AG09309 (cell line): ENCODE measurements at places on chromosomes 11 and 22.

DNA sequence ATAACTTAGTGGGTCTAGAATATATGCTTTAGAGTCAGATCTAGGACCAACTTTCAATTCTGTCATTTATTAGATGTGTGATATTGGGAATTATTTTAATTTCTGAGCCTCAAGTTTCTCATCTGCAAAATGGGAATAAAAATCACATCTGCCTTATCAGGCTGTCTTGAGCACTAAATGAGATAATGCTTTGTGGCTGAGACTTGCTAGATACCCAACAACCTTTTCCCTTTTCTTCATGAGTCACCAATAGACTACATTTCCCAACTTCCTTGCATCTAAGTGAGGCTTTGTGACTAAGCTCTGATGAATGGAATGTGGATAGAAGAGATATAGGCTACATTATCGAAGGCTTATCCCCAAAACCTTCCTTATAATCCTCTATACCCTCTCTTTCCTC is 220.7 kb upstream of the SESN3 start:
- peak; percentile 14 for DNase-seq

- peak; percentile 52 for DNase-seq
Observed at GRCh38 chr11:70244698-70245097, 25.8 kb upstream of the PPFIA1 start.

DNA sequence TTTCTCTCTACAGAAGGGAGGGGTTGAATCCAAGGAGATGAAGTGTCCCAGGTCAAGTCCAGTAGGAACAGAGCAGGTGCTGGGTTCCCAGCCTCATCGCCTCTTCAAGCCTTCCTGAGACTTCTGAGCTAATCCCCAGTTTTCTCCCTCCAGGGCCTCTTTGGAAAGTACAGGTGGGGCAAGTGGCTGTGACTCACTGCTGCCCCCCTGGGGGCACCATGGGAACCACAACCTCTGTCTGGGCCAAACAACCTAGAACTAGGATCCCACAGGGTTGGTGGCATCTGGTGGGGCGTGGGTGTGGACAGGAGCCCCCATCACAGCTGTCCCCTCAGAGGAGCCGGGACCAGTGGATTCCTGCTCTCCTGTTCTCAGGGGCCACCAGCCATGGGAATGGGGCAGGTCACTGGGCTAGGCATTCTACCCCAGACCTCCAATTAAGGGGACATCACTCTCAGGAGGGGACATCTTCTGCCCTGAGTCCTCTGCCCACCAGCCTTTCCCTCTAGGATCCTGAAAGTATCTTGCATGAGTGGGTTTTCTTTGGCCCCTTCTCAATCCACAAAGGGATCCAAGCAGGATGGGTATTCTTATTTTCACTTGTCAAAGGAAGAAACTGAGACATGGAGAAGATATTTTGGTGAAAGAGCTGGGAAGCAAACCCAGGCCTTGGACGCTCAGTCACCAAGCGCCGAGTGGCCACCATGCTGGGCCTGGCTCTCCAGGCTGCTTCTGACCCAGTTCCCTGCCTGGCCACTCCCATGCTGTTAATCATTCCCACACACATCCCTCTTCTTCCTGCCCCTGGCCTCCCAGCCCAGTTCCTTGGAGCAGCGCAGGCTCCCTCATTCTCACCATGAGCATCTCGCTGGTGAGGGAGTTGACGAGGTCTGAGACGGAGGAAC is 23.8 kb downstream of the LRRC10B start:
- DNase-seq, result no peak

DNA sequence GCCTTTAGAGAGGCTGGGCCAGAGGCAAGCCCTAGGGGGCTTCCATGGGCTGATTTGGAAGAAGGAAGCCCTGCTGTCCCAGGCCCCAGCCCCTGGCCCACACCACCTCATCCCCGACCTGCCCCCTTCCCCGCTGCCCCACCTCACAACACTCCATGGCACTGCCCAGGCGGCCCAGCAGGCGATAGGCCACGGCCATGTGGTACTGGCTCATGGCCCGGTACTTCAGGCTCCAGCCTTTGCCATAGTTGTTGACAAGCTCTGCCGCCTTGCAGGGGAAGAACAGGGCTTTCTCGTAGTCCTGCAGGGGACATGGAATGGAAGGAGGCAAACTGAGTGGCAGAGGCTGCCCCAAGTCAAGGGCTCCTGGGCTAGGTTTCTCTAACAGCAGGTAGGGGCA is 6.4 kb downstream of the RAPSN start:
- DNase-seq, result no peak

DNA sequence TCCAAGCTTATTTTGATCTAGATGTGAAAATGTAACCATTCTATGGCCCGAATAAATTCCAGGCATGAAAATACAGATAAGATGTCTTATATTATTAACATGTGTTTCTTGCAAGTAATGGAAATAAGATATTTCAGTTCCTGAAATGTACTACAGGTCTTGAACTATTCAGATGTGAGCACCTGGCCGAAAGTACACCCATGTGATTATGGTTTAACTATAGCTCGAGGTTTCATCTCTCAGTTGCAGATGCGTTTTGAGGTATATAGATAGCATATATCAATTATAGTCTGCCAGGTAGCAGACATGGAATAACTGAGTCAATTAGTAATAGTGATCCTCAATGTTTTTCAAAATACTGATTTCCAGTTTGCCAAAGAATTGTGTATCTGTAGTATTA is 68.3 kb downstream of the DDIAS start:
- DNase-seq, result no peak

DNA sequence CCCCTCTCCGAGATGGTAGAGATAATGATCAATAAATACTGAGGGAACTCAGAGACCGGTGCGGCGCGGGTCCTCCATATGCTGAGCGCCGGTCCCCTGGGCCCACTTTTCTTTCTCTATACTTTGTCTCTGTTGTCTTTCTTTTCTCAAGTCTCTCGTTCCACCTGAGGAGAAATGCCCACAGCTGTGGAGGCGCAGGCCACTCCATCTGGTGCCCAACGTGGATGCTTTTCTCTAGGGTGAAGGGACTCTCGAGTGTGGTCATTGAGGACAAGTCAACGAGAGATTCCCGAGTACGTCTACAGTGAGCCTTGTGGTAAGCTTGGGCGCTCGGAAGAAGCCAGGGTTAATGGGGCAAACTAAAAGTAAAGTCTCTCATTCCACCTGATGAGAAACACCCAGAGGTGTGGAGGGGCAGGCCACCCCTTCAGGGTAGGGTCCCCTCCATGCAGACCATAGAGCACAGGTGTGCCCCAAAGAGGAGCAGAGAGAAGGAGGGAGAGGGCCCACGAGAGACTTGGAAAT is 43.2 kb downstream of the IGLL1 start:
- DNase-seq, result no peak

- DNase-seq, result no peak
Observed at GRCh38 chr22:20531404-20532201, 24.2 kb downstream of the MED15 start.

DNA sequence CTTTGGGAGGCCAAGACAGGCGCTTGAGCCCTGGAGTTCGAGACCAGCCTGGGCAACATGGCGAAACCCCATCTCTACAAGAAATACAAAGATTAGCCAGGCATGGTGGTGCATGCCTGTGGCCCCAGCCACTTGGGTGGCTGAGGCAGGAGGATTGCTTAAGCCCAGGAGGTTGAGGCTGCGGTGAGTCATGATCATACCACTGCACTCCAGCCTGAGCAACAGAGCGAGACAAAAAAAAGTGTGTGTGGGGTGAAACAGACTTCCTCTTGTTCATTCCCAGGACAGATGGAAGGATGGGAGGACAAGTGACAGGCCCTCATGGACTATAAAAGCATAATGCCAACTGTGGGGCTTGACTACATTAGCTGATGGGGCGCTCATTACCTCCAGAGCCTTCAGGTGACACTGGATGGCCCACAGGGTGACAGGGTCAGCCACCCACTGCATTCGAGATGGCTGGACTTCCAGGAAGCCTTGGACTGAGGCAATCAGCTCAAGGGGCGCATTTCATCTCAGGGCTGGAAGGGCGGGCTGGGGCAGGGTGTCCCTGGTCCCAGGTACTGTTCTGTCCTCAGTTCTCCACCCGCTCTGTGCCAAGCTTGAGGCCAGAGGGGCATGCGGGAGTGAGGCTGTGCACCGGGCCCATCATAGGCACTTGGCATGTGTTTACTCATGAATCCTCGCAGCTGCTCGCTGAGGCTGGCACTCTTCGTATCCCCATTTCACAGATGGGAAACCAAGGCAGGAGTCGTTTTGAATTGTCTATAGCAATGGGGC is 12.5 kb downstream of the NPTXR start:
- no peak for DNase-seq

- no peak for DNase-seq
Observed at GRCh38 chr11:848380-848931, 5.8 kb downstream of the TSPAN4 start.

- no peak for DNase-seq
Observed at GRCh38 chr11:22161489-22161888, 31.4 kb upstream of the ANO5 start.

- DNase-seq, result peak; percentile 91
Observed at GRCh38 chr11:95068549-95068948, 1.8 kb downstream of the SRSF8 start.

DNA sequence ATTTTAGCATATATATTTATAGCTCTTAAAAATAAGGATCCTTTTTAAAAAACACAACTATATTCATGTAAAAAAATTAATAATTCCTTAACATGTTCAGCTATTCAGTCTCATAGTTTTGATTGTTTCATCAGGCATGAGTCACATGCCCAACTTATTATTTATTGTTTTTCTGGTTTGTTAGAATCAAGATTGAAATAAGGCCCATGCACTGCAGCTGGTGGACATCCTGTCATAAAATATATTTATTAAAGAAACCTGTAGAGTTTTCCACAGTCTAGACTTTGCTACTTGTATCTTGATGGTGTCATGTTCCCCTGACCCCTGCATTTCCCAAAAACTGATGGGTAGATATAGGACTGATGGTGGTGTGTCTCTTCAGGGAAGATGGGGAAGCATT is 77.4 kb downstream of the PARVA start:
- DNase-seq, result no peak

- DNase-seq, result no peak
Observed at GRCh38 chr11:109708184-109708583, 286.2 kb downstream of the C11orf87 start.

- DNase-seq, result no peak
Observed at GRCh38 chr11:122434786-122435185, 220.7 kb upstream of the UBASH3B start.

- no peak for DNase-seq
Observed at GRCh38 chr22:26642465-26643417, 14.6 kb upstream of the MIAT start.

DNA sequence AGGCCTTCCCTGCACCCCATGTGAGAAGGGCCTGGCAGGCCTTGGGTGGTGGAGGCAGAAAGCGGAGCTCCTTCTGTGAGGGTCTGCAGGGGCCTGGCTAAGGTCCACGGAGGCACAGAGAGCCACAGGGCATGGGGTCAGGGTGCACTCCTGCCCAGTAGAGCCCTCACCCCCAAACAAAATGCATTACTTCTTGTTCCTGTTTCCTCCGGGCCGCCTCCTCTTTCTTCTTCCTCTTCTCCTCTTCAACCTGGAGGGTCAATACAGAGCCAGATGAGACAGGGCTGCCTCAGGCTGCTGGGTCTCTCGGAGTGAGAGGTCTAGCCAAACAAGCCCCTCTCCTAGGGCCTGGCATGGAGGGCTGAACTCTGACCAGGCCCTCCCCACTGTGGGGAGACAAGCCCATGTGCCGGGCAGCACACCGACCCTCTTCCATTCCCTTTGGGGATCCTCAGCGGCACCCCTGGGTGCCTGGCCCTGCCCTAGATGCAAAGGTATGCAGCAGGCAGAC is 10.3 kb upstream of the NAP1L4 start:
- no peak for DNase-seq

GRCh38 chr11:16787035-16787742 is 48.7 kb downstream of the C11orf58 start:
- DNase-seq, result no peak

- no peak for DNase-seq
Observed at GRCh38 chr22:30743257-30744020, 48.8 kb downstream of the OSBP2 start.
